Skin of body (tissue), 3 donors: ENCODE measurements at places on chromosomes 6 and 20.

DNA sequence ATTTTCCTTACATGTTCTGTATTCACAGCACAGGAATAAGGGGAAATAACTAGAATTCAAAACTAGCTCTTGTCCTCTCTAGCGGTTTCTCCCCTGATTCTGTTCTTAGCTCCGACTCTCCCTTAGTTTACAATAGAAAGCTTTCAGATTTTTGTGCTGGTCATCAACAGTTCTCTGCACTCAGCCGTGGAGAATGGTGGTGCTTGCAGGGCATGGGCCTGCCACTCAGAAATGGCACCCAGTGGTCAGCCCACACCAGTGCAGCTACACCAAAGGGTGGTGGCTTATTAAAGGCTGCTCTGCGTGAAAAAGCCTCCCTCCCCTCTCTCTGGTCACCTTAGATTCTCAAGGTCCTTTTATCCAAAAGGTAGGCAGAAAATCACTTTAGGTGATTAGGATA is 123.5 kb downstream of the SASH1 start:
- DNase-seq, result no peak

- DNase-seq, result peak; percentile 31
Measured at GRCh38 chr6:42898891-42899361, 16.9 kb upstream of the PTCRA start.

DNA sequence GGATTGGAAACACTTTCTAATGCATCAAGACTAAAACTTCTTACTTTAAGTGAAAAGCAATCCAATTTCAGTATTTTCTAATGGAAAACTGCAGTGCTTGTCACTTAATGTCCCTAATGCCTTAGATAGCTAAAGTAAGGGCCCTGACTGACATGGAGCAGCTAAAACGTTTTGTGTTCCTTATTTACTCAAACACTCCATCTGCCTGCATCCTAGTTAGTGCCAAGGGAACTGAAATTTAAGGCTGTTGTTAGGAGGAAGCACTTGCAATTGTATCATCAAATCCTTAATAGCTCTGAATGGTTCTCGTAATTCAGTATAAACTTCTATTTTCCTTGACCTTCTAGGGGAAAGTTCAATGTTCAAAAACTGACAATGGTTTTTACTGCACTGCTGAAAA is 127.4 kb downstream of the GJA10 start:
- no peak for DNase-seq

DNA sequence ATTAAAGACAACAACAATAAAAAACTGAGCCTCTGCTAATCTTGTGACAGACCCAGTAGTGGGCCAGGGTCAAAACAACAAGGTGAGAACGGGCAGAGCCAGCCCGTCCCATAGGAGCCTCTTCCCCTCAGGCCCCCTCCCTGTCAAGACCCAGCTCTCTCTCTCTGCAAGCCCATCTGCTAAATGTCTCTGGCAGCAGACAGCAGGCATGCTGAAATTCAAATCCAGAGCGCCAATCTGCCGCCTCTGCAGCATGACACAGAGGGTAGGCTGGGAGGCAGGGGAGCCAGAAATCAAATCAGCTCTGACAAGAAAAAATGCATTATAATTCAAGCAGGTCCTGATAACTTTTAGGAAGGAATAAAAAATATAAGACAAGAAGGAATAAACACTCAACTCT is 26.3 kb downstream of the METTL24 start:
- no peak for DNase-seq

- no peak for DNase-seq
Measured at GRCh38 chr20:37481610-37482009, 39.4 kb upstream of the NNAT start.

- no peak for DNase-seq
Measured at GRCh38 chr6:138541823-138542481, 42.7 kb upstream of the NHSL1 start.

DNA sequence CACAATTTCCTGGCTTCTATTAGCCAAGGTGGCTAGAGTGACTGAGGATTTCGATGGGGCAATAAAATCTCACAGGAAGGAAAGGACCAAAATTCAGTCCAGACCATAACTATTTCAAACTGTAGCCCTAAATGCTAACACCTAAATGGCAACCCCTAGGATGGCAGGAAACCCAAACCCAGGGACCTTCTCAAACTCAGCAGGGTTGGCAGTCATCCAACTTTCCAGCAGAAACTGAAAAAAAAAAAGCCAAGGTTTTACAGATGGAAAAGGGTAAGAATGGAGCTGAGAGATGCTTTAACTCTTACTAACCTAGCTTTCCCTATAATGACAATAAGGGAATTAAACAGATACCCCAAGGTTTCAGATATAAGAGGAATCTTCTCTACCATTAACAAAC is 10.5 kb downstream of the IBTK start:
- DNase-seq, result no peak

- no peak for DNase-seq
Measured at GRCh38 chr6:9834233-9834632, 580.6 kb downstream of the TFAP2A start.

GRCh38 chr6:40779409-40779808 is 192.2 kb upstream of the LRFN2 start:
- DNase-seq, result no peak

GRCh38 chr20:4272225-4272624 is 256.9 kb upstream of the RNF24 start:
- DNase-seq, result no peak

GRCh38 chr6:99333068-99333467 is 16.4 kb downstream of the FAXC start:
- DNase-seq, result no peak

- DNase-seq, result no peak
Measured at GRCh38 chr6:121330516-121330915, 3.8 kb downstream of the TBC1D32 start.

DNA sequence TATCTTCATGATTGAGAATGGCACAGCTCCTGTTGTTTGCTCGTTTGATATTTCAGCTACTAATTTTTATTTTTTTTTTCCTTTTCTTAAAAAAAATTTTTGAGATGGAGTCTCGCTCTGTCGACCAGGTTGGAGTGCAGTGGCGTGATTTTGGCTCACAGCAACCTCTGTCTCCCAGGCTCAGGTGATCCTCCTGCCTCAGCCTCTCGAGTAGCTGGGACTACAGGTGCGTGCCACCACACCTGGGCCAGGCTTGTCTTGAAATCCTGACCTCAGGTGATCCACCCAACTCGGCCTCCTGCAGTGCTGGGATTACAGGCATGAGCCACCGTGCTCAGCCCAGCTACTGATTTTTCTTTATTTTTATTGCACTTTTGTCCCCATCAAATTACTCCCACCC is 150.2 kb upstream of the SIM1 start:
- no peak for DNase-seq

- no peak for DNase-seq
Measured at GRCh38 chr6:27250277-27251111, 3.0 kb downstream of the PRSS16 start.

DNA sequence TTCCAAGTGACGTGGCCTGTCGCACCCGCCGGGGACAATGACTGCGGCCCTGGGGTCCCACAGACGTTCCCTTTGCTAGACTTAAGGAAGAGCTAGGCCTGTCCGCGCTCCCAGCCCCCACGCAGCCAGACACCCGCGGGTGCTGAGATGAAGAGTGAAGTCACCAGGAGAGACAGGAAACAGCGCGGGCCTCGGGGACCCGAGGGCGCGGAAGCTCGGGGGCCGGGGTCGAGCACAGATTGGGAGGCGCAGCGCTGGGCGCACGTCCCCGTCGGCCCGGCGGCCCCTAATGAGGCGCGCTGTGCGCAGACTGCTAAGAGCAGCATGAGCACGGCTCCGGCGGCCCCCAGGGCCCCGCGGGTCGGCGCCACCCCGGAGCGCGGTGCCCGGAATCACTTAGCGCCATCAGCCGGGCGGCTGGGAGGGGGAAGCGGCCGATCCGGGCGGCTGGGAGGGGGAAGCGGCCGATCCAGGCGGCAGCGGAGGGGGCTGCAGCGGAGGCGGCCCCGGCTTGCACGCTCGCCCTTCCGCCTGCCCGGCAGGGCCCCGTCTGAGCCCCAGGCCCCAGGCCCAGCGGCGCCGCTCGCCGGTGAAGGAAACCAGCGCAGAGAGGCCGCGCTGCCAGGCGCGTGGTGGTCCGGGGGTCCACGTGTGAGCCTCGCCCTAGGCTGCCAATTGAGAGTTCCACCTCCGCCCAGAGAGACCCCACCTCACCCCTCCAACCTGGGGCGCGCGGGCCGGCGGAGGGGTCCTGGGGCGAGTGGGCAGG is 8.3 kb upstream of the AVP start:
- DNase-seq, result no peak

- DNase-seq, result no peak
Measured at GRCh38 chr6:170271771-170272314, 19.0 kb downstream of the DLL1 start.

GRCh38 chr6:44439270-44440045 is 52.0 kb downstream of the CDC5L start:
- no peak for DNase-seq

DNA sequence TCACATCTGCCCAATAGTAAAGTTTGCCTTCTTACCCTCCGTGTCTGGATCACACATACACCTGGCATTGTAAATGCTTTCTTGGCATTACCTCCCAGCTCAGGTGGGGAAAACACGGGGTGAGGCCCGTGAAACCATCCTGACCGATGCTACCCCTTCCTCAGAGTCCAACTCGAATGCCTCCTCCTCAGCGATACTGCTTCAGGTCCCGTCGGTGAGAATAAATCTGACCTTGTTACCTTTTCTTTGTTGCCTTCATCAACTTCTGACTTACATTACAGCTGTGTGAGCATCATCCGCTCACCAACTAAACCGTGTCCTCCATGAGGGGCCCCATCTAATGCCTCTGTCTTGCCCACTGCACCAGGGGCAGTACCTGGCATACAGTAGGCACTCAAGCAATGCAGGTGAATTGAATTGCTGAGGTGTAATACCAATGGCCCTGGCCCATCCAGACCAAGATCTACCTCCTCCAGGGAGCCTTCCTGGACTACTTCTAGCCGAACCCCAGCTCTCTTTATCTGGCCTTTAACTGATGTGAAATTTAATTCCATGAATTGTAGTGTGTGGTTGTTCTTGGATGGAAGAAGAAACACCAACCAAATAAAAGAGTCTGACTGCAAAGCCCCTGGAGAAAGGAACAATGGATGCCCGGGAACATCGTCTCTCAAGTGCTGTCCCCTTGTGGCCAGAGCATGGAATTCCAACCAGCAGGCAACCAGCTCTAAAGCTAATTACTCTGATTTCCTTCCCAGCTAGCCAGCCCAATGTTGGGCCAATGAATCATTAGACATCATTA is 141.5 kb downstream of the ANKRD60 start:
- DNase-seq, result peak; percentile 42

- DNase-seq, result no peak
Measured at GRCh38 chr6:150065083-150065482, 3.8 kb downstream of the ULBP3 start.

- DNase-seq, result no peak
Measured at GRCh38 chr6:13866301-13866700, 51.9 kb upstream of the MCUR1 start.

- DNase-seq, result no peak
Measured at GRCh38 chr6:38542031-38542430, 97.7 kb downstream of the BTBD9 start.

- DNase-seq, result no peak
Measured at GRCh38 chr6:24696097-24696496, 22.9 kb downstream of the C6orf62 start.

DNA sequence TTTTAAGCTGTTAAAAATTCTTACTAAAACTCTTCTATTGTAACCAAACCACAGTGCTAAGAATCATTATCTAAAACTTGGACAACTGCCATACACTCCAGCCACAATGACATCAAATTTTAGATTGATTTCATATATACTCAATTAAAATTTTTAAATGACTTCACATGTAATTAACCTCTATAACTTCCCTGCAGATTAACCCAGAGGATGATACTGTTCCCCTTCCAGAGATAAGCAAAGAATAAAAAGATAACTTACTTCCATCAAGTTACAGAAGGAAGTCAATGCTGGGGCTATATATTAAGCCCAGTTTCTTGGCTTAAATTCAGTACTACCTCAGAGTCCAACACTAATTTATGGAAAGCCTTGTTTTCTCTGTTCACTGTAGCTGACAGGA is 71.3 kb downstream of the ARHGAP18 start:
- peak; percentile 55 for DNase-seq

DNA sequence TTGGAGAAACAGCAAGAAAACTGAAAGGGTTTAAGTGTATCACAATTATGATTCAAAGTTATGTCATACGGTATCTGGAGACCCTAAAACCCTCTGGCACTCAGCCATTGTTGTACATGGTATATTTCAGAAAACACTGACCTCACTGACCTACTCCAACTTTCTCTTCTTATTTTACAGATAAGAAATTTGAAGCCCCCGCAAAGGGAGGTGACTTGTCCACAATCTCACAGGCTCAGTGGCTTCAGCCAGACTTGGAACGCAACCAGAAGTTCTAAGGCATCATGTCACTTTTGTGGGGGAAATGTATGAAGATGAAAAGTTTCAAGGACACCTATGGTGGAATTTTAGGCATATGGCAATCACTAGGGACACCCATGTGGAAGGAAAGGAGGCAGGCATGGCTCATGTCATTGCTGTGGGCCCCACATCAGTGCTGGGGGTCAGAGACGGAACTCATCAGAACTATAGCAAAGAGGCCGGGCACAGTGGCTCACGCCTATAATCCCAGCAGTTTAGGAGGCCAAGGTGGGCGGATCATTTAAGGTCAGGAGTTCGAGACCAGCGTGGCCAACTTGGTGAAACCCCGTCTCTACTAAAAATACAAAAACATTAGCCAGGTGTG is 5.2 kb upstream of the TRIB3 start:
- DNase-seq, result no peak

DNA sequence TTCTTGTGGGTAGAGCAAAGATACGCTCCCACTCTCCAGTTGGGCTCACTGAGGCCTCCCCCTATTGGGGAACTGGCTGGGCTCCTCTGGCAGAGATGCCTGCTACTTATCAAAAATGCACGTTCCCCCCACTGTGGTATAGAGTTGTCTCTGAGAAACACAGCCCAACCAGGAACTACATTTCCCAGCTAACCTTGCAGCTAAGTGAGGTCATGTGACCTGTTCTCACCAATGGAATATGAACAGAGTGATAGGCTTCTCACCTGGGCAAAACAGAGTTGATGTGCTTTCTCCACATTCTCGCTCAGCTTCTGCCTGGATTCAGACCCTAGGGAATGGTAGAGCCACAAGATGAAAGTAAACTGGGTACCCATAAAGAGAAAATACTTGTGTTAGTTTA is 49.1 kb upstream of the PTPRT start:
- DNase-seq, result no peak

DNA sequence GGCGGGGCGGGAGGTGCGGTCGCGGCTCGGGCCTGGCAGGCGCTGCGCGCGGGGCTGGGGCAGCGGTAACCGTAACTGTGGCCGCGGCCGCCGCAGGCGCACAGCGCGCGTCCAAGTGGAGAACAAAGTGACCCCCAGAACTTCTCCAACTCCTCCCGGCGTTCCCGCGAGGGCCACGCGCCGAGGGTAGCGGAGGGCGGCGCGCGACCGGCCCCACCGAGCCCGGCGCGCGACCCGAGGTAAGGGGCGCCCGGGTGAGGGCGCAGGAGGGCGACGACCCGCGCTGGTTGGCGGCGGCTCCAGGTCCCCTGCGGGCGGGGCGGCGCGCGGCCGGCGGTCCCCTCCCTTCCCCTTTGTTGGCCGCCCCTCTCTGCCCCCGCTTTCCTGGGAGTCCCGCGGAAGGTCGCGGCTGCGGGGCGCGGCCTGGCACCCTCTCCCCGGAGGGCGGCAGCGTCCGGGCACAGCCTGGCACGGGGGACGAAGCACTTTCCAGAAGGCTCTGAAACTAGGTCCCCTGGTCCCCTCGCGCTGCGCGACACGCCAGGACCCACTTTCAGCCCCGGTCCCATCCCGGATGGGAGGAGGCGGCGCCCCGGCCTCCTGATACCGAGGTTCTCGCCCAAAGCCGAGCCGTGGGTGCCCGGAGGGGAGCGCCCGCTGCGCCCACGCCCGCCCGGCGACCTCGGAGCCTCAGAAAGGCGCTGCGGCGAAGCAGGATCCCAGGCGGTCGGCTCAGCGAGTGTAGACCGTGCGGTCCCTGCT is at the start of gene TIAM2:
TSS of gene TIAM2 (plus strand) at position 62 of the 762 bp plus-strand sequence. CDS start 133,909 bp downstream, outside the sequence.
- no peak for DNase-seq
